ENCODE measurements at places on chromosomes 4 and X.

DNA sequence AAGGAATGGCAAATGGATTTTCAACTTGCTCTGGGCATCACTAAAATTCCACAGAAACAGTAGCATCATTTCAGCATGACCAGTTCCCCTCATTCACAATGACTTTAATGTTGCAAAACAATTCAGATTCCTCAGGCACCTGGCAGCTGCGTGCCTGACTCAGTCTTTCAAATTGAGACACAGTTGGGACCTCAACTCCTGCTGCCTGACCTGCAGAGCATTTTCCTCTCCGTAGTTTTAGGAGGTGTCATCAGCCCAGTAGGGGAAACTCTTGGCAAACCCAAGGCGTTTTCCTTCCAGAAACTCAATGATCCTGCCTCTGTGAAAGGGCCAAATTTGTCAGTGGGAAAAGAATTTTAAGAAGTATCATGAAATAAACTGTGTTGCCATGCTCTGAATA lies 388.9 kb downstream of the SPRY1 start:
- H3K36me3 ChIP-seq: no peaks in the 10 kb centered on the region
- no peak for DNase-seq
- H3K27me3 ChIP-seq: no peaks in the 10 kb centered on the region

GRCh38 chr4:135240796-135241195 lies 1039.2 kb upstream of the PABPC4L start:
- H3K27me3 ChIP-seq: no peaks in the 10 kb centered on the region
- no peak overlapping the region for H3K27ac ChIP-seq
- DNase-seq: no peak
- no peak overlapping the region for H3K4me3 ChIP-seq
- no peaks in the 10 kb centered on the region for H3K36me3 ChIP-seq

DNA sequence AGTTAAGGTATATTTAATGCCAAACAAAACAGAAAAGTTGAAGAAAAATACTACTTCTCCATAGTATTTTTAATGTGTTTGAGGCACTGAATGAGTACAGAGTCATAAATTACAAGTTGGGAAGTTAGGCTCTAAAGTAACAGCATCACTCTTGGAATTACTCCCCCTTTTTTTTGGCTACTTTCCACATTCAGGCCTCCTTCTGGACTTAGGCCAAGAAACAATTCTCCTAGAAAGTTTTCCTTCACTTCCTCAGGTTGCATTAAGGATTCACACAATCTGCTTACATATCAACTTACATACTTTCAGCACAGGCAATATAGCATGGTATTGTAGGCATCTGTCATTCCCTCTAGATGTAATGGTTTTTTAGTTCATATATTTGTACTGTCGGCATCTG lies 52.1 kb downstream of the TMEM165 start:
- H3K4me1 ChIP-seq: peaks cover 4% of the 10 kb centered on the region
- no peak overlapping the region for H3K27ac ChIP-seq
- H3K36me3 ChIP-seq: peaks cover 11% of the 10 kb centered on the region
- no peak overlapping the region for H3K4me3 ChIP-seq

DNA sequence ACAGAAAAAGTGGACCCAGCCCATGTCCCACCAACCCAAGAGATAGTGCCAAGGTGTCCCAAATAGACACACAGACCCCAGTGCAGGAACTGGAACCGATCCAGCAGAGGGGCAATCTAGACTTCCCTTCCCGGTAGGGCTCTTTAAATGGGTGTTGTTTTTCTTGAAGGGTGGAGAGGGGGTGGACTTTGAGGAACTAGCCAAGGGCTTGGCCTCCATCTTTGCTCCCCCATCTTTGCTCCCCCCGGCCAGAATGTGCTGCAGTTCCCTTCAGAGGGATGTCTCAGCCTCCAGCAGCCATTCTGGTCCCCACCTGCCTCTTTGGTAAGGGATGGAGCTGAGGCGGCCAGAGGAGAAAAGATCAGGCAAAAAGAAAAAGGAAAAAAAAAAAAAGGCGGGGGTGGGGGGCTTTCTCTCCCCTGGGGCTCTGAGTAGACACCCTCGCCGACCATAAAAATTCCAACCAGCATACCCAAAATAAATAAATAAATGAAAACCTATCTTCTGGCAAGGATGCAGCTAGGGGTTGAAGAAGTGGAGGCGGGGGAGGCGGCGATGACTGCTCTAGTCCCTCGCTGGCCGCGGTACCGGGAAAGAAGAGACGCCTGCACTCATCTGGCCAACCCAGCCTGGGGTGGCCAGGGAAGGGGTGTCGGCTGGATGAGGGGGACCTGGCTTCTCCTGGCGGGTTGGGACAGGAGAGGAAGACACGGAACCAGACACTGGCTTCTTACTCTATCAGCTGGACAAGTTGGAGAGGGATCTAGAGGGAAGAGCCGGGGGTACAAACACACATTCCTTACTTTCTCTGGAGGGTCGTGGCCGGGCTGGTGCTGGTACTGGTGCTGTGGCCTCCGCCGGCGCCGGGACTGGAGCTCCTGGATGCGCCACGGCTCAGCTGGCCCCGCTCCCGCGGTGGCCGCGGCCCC lies 38.5 kb upstream of the IQSEC2 start:
- H3K36me3 ChIP-seq: no peaks in the 10 kb centered on the region
- H3K4me3 ChIP-seq: peak overlapping the region; percentile 39
- H3K4me1 ChIP-seq: peaks cover 10% of the 10 kb centered on the region
- peaks cover 18% of the 10 kb centered on the region for H3K27me3 ChIP-seq
- H3K27ac ChIP-seq: no peak overlapping the region

GRCh38 chr4:131450572-131451209 lies 1698.4 kb upstream of the PCDH10 start:
- no peak for DNase-seq
- H3K27ac ChIP-seq: no peak overlapping the region
- no peaks in the 10 kb centered on the region for H3K36me3 ChIP-seq
- H3K4me3 ChIP-seq: no peak overlapping the region
- H3K4me1 ChIP-seq: no peaks in the 10 kb centered on the region

DNA sequence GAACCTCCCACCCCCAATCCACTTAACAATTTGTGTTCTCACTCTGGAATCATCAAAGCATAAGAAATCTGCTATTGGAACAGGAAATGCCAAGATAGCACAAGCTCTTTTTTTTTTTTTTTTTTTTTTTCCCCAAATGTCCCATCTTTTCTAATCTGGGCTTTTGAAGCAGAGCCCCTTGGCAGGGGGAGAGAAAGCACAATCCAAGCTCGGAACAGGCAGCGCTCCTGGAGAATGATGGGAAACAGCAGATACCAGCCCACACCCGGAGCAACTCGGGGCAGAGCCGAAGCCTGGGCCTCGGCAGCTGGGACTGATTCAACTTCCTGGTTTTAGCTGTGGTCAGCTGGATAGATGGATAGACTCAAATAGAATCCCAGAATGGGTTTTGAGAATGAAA lies 235.1 kb downstream of the QDPR start:
- no peak overlapping the region for H3K27ac ChIP-seq
- H3K27me3 ChIP-seq: no peaks in the 10 kb centered on the region
- H3K36me3 ChIP-seq: no peaks in the 10 kb centered on the region
- no peak overlapping the region for H3K4me3 ChIP-seq
- no peak for DNase-seq
- no peaks in the 10 kb centered on the region for H3K4me1 ChIP-seq

GRCh38 chr4:85084371-85085094 lies 118.0 kb upstream of the WDFY3 start:
- no peak for DNase-seq
- no peaks in the 10 kb centered on the region for H3K4me1 ChIP-seq
- H3K27me3 ChIP-seq: no peaks in the 10 kb centered on the region
- no peaks in the 10 kb centered on the region for H3K36me3 ChIP-seq
- no peak overlapping the region for H3K4me3 ChIP-seq

GRCh38 chr4:14844061-14844460 lies 158.2 kb upstream of the CPEB2 start:
- H3K4me3 ChIP-seq: no peak overlapping the region
- no peaks in the 10 kb centered on the region for H3K36me3 ChIP-seq
- no peak overlapping the region for H3K27ac ChIP-seq
- DNase-seq: no peak

DNA sequence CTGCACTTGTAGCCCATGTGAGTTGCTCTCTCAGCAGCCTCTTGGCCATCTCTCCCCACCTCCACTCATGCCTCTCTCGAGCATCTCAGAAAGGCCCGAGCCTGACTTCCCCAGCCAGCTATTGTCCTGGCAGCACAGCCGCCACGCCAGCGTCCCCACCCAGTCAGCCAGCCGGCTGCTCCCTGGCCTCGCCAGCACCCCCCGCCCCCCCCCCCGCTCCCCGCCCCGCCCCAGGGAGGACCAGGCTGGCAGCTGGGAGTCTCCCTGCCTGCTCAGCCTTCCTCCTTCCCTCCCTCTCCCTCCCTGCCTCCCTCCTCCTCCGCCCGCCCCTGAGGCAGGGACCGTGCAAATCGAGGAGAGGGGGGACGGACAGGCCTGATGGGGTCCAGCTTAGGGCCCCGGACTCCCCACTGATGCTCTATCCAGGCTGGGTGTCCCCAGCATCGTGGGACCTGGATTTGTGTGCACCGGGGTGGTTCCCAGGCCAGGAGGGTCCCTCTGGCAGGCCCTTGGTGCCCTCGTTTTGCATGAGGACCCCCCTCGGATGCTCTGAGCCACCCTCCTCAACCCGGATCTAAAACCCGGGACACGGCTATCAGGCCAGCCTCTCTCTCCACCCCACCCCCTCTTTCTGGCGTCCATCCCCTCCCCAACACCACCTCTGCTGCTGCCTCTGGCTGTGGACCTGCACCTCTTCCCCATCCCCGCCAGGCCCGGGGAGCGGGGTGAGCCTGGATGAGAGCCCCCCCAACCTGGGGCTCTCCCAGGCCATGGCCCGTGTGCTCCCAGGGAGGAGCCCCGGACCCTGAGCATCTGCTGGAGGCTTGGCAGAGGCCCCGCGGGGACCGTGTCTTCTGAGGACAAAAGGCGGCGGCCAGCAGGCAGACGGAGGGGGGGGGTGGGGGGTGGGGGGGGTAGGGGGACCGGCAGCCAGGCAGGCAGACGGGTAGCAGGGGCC lies at the start of gene GPR173:
Gene GPR173, plus strand, starts transcription at position 621 of the 958 bp plus-strand sequence. CDS start 27,833 bp downstream, outside the sequence.
- no peak within 1 kb of the TSS for H3K27ac ChIP-seq
- H3K36me3 ChIP-seq: no peaks in the 10 kb centered on the region
- DNase-seq: no peak

DNA sequence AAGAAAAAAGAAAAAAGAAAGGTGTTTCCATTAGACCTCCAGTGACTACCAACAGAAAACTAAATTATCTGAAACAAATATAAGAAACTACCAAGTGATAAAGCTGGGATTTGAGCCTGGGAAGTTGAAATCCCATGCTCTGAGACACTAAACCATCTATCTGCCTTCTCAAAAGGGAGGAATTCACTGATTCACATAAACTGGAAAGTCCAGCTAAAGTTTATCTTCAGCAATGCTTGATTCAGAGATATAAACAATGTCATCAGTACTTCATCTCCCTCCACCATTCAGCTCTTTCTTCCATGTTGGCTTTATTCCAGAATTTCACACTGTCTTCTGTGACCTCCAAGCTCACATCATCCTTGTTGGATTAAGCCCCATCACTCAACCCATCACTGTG lies 96.3 kb downstream of the IQCM start:
- no peaks in the 10 kb centered on the region for H3K27me3 ChIP-seq
- no peak overlapping the region for H3K27ac ChIP-seq
- no peaks in the 10 kb centered on the region for H3K36me3 ChIP-seq
- H3K4me3 ChIP-seq: no peak overlapping the region

GRCh38 chr4:90318193-90318592 lies 191.0 kb downstream of the CCSER1 start:
- H3K4me3 ChIP-seq: no peak overlapping the region
- H3K27me3 ChIP-seq: no peaks in the 10 kb centered on the region
- no peak overlapping the region for H3K27ac ChIP-seq
- no peaks in the 10 kb centered on the region for H3K36me3 ChIP-seq
- no peak for DNase-seq

GRCh38 chrX:19683358-19683757 lies 168.1 kb upstream of the MAP3K15 start:
- no peak for DNase-seq
- H3K36me3 ChIP-seq: peaks cover 6% of the 10 kb centered on the region
- no peaks in the 10 kb centered on the region for H3K27me3 ChIP-seq
- H3K4me3 ChIP-seq: no peak overlapping the region
- peaks cover 65% of the 10 kb centered on the region for H3K4me1 ChIP-seq

GRCh38 chr4:89939994-89940393 lies 45.3 kb downstream of the MMRN1 start:
- no peak for DNase-seq
- no peaks in the 10 kb centered on the region for H3K27me3 ChIP-seq
- H3K4me1 ChIP-seq: no peaks in the 10 kb centered on the region

DNA sequence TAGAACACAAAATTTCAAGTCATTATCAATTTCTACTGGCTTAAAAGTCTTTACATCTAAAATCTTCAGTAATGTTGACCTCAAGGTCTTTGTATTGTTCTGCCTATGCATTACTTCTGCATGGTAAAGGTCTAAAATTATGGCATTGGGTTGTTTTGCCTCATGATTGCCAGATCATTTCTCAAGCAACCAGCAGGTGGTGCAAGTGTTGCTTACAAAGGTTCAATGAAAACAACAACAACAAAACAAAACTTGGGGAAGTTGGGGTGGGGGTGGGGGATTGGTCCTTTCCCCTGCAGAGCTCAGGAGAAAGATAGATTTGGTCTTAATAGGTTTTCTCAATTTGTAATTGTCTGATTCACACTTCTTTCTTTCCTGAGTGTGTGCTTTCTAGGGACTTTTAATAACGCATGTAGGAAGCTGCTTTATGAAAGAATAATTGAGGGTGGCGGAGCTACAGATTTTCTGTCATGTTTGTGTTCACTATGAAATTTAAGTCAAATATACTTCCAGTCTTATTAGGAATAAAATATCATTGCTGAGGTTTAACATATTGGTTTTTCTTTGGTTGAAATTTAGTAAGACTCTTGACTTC lies 145.1 kb downstream of the COL4A5 start:
- no peak overlapping the region for H3K27ac ChIP-seq
- H3K4me3 ChIP-seq: no peak overlapping the region
- H3K4me1 ChIP-seq: no peaks in the 10 kb centered on the region
- no peak for DNase-seq
- H3K36me3 ChIP-seq: no peaks in the 10 kb centered on the region

DNA sequence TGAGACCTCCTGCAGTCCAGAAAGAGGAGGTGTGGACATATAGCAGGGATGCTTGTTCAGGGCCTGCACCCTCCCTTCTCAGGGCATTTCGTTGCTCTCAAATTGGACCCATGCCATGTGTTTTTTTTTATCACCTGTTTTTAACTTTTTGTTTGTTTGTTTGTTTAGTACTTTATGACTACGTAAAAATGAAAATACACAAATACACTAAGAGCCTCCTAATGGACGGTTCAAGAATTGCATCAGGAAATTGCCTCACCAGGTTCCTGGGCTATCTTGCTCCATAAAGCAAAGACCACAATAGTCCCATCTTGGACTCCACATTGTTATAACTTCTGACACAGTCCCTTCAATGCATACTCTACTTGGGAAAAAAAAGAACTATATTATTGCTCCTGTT lies 1685.9 kb upstream of the TENM3 start:
- no peak overlapping the region for H3K4me3 ChIP-seq
- no peaks in the 10 kb centered on the region for H3K27me3 ChIP-seq
- no peaks in the 10 kb centered on the region for H3K4me1 ChIP-seq
- no peaks in the 10 kb centered on the region for H3K36me3 ChIP-seq
- no peak for DNase-seq

DNA sequence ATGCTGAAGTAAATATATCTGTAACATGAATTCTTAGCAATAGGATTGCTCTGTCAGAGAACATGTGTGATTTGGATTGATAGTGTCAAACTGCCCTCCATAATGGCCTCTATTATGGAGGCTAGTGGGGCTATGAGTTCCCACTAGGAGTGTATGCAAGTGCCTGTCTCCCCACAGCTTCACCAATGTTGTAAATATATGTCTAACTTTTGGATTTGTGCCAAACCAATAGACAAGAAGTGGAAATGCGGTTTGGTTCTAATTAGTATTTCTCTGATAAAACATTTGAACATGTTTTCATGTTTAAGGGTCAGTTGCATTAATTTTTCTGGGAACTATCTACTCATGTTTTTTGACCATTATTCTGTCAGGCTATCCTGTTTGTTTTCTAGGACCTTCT lies 28.1 kb downstream of the GPAT3 start:
- H3K27ac ChIP-seq: no peak overlapping the region
- DNase-seq: no peak
- no peaks in the 10 kb centered on the region for H3K36me3 ChIP-seq
- H3K4me1 ChIP-seq: no peaks in the 10 kb centered on the region
